ENCODE measurements at places on chromosomes 5 and 9.

DNA sequence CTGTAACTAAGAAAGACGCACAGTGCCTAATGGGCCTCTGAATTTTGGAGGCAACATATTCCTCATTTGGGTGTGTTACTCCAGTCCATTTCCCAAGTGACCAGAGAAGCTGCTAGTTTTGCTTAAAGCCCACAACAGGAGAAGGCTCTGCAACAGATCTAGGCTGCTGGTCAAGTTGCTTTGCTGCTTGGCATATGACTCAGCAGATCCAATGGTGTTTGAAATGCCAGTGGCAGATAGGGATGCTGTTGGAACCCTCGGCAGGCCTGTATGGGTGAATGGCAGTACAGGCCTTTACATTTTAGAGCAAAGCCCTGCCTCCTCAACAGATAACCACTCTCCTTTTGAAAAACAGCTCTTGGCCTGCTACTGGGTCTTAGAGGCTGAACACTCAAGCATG, 36.2 kb upstream of the ROR2 start:
- DNase-seq: no peak

DNA sequence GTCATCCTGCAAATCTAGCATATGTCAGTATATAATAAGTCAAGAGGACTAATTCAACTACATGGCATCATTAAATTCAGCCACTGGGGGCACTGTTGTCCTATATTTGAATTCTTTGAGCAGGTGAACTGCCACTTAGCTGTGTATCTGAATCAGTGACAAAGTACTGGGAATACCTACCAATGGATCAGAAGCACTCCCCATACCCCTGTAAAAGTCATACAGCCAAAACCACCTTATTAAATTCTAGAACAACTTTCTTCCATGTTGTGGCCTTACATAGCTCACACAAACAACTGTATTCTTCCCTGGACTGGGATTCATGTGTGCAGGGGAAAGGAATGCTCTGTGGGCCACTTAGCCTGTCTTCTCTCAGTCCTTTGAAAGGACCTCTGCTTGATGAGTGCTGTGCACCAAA, 57.4 kb upstream of the PLPP6 start:
- DNase-seq: peak; percentile 46

DNA sequence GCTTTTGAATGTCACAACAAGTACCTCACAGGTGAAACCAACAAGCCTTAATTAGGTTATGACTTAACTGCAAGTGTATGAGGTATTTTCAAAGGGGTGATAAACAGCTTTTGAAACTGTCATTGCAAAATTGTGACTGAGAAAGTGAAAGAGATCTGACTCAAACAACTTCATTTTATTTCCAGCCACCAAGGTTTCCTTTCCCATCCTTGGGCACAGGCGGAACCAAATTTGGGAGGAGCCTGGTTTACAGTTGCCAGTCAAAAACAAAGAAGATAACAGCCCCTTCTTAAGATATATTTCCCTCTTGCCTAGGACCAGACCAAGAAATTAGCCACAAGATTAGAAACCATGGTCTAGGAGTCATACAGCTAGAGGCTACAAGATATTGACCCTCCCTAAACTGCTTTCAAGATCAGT, 417.1 kb downstream of the CSNK1G3 start:
- no peak for DNase-seq

GRCh38 chr9:124295159-124295794, 37.5 kb downstream of the NEK6 start:
- no peak for DNase-seq

DNA sequence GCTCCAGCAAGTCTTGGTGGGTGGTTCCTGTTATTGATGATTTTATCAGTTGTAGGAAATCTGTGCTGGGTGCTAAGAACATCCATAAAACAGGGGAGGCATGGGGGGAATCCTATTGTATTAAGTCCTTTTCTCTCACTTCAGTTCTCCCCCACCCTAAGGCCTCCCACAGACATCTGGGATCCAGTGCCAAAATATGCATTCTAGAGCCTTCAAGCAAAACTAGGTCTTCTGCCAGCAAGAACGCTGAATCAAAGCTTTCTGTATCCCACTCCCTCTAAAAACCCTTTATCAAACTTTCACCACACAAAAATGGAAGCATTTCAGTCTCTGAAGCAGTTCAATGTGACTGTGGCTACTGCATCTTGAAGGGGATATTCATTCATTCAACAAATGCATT, 281.9 kb downstream of the GAS1 start:
- DNase-seq: no peak

DNA sequence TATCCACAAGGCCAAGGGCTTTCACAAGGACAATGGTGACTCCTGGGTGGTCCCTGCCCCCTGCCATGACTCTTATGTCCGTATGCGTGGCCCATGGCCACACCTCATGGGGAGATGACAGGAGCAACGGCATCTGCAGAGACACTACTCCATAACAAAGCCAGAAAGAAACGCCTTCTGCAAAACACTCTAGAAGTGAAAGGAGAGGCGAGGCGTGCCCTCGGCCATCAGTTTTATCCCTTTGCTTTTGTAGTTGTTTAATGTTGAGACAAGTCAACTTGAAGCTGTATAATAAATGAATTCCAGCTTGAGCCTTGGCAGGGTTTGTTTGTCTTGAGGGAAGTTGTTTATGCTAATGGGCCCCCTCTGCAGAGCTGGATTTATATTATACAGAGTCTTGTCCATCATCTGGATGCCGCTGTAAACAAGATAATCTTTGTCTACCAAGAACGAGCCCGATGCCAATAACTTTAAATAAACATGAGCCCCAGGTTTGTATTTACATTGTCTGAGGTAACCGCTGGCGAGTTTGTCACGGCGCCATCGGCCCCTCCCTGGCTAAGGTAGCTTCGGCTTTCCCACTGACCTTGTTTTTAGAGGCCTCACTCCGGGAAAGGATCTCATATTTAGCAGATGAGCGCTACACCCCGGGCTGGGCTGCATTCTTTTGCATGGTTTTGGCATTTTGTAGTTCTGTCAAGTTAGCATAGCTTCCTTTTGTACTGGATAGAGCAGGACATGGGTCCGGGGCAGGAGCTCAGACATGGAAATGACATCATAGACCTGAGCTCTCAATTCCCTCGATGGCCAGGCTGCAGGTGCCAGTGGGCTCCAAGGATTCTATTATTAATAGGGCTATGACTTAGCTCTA, 165.3 kb downstream of the ERCC6L2 start:
- DNase-seq: no peak

DNA sequence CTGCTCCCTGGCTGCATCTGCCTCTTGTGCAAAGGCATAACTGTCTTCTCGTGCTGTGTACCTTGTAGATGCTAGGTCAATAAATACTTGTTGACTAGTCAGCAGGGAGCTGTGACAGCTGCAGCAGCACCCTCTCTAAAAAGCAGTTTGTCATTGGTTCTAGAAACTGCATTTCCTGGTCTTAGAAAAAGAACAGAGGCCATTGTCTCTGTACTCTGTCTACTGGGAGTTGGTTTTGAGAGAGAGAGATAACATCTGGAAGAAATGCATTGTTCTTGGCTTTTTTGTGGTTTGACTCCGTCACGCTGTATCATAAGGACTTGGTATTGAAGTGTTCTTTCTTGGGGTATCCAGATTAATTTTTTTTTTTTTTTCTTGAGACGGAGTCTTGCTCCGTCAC, 32.3 kb downstream of the SH3GLB2 start:
- DNase-seq: no peak

DNA sequence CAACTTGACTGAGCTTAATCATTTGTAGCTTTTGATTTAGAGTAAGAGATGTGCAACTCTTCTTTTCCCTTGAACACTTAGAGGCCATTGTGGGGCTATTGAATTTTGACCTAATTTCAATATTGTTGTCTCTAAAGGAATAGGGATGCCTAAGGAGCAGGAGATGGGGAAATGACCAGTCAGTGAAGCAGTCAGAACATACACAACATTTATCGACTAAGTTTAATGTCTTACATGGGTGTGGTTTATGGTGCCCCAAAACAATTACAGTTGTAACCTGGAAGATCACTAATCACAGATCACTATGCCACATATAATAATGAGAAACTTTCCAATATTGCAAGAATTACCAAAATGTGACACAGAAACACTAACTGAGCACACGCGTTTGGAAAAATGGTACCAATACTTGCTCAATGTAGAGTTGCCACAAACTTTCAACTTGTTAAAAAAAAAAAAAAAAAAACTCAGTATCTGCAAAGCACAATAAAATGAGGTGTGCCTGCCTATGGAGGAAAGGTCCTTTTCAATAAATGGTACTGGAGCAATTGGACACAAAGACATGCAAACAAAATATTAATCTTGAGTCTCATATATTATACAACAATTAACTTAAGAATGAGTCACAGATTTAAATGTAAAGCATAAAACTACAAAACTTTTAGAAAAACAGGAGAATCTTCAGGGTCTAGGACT, 189.6 kb upstream of the RAD23B start:
- DNase-seq: no peak

DNA sequence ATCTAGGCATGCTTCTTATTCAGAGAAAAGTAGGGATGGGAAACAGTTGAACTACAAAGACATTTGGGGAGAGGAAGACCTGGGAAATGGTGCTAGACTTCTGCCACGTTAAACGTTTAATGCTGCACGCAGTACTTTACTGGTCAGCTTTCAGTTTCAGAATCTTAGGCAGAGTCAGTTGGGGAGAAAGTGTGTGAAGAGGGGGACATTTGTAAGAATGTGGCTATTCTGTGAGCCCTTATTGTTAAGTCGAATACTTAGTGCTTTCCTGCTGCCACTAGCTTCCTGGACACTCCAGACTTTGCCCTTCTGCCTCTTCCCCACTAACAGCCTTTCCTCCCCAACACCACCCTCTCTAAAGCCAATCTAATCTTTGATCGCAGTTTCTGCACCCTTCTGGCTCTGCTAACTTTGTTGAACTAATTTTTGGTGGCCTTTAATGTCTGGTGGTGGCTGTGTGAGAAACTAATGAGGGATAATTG, 6.1 kb downstream of the CYSTM1 start:
- DNase-seq: no peak

GRCh38 chr9:116088396-116088795, 65.2 kb upstream of the PAPPA start:
- no peak for DNase-seq

DNA sequence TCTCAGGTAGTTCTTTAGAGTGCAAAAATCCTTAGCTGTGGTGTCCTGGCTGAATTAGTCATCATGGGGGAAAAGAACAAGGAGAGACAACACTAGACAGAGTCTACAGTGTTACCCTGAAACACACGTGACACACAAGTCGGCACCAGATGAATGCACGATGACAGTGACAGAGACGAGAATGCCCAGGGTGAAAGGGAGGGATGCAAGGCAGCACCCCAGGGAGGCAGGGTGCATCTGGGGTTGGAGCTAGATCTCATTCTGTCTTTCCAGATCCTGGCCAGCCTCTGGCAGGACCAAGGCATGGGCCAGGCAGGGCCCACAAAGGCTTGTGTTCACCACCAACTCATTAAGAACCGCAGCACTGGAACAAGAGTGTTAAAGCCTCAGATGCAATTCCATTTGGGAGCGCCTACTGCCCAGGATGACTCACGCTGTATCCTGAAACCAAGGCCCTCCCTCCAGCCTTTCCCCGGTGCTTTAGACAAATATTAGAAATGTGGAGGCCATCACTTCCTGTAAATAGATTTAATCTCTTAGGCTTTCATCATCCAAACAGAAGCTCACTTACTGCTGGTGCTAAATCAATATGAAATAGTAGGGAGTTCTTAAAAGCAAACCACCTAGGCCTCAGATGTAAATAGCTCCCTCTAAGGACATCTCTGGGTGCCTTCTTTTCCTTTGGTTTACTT, 56.1 kb downstream of the IRX2 start:
- DNase-seq: no peak

DNA sequence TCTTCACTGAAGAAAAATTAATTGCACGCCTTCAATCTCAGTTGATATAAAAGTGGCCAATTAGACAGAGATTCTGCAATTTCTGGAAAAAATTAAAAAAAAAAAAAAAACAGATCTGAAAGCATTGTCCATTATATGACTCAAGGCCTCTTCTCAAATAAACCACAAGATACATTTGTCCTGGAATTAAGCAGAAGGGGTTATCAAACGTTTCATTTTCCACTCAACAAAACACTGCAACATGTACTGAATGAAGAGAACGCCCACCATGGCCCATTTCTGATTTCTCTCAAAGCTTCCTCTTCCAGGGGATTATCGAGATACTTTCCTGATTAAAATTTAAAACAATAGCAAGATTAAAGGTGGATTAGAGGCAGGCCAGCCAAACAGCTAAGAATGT, 5.8 kb upstream of the PAPPA start:
- no peak for DNase-seq

DNA sequence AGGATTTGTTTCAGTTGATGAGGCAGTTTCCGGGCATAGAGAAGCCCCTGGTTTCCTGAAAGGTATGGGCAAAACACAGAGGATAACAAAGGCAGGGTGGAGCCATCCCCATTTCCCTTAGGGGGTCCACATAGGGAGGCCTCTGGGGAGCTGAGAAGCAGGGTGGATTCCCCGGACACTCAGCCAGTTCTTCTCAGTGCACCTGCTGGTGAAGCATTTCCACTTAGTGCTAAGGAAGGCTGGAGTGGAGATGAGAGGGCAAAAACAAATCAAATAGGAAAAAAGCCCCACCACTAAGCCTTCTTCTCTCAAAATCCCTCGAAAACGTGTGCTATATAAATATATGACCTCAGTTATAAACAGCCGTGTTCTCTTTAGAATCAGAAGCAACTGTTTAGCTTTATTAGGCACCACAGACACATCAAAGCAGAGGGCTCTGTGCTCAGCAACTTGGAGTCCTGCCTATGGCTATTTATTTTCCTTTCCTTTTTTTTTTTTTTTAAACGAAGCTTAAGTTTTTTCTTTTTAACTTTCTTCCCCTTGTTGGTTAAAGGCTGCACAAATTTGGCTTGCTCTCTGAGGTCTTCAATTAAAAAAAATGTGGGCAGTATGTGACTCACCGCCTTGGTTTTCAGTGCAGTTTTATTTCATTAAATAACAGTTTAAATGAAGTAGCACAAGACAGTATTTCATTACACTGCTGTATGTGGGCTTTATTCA, 67.7 kb downstream of the PRDM6 start:
- DNase-seq: no peak

- DNase-seq: no peak
These were observed 3.6 kb downstream of the SPAAR start for GRCh38 chr9:35912791-35913400.

DNA sequence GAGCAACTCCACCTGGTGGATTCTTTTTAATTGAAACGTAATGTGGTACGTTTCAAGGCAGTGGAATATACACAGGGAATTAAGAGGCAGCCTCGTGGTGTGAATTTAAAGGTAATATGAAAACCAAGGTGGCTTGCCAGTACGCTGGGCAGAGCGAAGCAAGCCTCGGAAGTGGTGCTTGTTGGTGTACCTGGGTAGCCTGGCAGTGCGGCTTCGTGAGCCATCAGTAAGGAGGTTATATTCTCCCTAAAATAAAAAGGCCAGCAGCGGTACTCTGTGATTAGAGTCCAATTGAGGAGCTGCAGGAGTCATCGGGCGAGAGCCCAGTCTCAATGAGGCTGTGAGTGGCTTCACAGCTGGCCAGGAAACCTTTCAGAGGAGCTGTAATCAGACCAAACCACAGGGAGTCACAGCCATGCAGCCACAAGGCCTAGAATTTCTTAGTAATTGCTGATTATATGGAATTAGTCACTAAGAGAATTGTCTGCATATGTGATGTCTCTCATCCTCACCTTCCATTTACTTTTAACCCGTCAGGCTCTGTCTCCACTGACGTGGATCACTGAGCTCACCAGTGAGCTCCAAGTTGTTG, 57.7 kb downstream of the DCP2 start:
- no peak for DNase-seq

- DNase-seq: no peak
These were observed 312.0 kb upstream of the RGMB start for GRCh38 chr5:98461485-98461884.
